ENCODE measurements at places on chromosomes 5 and 9.

DNA sequence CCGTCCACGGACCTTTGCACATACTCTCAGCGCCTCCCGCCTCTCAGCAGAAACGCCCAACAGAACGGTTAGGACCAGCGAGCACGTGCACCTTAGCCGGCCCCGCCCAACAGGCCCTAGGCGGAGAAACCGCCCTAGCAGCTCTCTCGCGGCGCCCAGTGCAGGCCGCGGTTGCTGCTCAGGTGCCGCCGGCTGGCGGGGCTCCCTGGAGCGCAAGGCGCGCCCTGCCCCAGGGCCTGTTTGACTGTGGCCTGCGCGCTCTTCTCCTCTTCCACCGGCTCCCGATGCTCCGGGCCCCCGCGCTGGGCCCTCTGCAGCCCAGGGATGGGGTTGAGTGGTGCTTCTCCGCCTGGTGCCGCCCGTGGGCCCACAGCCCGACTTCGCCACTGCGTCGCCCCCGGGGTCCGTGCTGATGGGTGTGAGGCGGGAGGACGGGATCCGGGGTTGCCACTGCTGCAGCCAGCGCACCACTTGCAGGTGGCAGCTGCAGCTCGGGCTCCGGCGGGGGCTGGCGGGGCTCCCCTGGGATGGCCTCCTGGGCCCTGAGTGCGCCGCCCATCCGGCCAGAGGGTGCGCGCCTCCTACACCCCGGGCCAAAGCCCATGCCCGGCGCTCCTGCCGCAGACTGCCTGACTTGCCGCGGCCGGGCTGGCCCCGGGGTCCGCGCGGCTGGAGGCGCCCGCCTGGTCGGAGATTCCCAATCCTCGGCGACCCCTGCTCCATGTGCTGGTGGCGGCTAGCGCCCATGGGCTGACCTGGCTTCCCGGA is 1889.4 kb upstream of the CDH9 start:
- DNase-seq: no peak

DNA sequence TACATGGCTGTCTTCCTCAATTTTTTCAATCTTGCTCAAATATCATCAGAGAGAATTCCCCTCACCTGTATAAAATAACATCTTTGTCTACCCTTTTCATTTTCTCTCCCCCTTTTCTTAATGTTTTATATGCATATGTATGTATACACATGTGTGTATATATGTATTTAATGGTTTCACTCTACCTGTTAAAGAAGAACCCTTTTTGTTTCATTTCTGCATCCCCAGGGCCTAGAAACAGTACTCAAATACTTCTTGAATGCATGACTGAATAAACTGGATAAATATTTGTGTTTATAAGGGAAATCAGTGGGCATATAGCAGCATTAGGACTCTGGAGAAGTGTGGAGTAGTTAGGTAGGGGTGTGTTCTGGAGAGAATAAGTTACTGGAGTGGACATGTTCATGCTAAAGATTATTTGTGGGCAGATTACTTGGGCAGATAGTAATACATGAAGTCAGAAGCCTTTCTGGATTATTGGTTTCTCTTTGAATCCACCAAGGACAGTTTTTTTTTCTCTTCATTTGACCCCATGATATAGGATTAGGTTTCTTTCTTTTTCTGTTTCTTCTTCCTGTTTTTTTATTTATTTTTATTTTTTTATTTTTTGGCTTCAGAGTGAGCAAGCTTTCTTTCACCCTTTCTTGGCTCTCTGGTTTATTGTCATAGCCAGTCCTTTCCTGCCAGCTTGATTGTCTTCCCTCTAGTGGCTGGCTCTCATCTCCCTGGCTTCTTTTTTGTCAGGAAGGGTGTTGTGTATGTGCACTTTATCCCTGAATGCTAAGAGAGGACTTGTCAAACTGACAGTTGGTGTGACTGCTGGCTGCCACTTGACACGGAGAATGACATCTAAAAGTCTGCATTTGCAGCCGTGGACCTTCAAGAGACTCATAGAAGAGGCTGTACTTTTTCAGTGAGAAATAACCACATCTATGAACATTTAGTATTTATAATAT is 89.3 kb downstream of the ZCCHC7 start:
- no peak for DNase-seq

- DNase-seq: no peak
Observed at GRCh38 chr9:122392714-122393113, 21.9 kb downstream of the PTGS1 start.

DNA sequence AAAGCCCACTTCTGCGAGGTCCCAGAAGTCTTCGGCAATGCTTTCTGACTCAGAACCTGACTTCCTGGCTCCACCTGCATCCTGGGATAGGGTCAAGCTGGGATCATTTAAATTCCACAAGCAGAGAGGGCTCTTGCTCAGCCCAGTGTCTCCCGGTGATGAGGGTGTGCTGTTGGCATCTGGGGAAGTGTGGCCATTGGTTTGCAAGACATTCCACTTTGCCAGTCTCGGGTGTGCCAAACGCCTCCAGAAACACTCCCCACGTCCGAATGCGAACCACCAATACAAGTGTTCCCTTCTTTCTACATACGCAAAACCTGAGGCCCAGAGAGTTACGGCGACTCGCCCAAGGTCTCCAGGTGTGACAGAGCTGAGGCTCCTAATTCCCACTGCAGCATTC is 43.1 kb upstream of the FCN2 start:
- no peak for DNase-seq

GRCh38 chr5:147809830-147810666 is 21.4 kb downstream of the SPINK1 start:
- no peak for DNase-seq

DNA sequence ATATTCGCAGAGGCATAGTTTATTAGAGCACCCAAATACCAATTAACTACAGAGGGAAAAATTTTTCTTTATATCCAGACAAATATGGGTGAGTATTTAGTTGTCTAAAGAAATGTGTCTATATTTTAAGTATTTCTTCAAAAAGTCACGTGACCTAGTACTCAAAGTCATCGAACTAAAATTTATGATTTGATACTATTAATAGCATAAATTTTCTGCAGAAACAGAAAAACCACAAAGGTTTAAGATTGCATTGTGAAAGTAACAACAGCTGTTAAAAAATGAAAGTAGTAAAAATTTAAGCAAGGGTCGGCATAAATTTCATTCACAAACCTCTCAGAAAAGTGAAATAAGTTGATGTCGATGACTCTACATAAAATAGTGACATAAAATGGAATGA is 323.9 kb upstream of the RORB start:
- DNase-seq: no peak

- no peak for DNase-seq
Observed at GRCh38 chr5:76081811-76082771, 1.1 kb upstream of the SV2C start.

DNA sequence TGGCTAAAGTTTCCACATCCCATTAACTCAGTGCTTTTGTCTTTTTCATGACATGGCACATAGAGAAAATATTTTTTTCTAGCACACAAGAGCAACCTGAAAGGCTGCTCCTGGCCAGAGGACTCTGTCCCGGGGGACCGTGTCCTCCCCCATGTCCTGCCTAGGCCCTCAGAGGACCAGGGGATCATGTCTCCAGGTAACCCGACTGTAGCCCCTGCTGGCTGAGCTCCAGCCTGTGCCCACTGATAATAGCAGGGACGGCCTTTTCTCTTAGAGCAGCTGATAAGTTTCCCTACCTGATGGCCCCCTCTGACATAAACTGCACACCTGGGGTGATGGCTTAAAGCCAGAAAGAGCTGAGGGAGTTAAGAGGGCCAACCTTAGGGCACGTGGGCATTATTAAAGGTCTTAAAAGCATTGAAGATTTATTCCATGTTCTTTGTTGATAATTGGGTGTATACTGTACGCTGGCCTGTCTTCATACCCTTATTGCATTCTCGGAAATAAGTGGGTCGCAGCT is 5.9 kb downstream of the HDHD3 start:
- DNase-seq: no peak

DNA sequence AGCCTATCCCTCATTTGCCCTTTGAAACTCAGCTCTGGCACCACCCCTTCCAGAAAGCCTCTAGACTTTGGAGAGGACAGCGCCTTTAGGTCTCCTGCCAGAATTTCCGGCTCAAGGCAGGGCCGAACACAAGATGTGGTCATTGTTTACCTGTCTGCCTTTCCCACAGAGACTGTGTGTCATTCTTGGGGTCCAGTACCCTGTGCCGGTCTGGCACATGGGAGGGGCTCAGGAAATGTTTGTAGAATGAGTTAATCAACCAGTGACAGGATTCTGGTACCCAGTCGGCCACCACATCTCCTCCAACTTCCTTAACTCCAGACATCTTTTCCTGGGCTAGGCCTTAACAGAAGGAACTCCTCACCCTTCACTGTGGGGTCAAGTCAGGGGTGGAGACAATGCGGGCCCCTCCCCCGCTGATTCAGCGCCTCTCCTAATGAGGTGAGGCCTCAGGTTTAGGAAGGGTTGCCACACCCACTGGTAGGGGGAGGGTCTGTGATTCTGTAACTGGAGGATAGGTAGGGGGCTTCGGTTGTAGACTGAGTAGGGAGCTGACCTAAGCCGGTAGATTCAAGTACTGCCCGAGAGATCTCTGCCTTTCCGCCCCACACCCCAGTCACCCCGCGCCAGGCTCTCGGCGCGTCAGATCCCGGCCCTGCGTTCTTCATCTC is 29.3 kb downstream of the PCDH1 start:
- no peak for DNase-seq

- no peak for DNase-seq
Observed at GRCh38 chr5:168117469-168117868, 174.0 kb upstream of the WWC1 start.

DNA sequence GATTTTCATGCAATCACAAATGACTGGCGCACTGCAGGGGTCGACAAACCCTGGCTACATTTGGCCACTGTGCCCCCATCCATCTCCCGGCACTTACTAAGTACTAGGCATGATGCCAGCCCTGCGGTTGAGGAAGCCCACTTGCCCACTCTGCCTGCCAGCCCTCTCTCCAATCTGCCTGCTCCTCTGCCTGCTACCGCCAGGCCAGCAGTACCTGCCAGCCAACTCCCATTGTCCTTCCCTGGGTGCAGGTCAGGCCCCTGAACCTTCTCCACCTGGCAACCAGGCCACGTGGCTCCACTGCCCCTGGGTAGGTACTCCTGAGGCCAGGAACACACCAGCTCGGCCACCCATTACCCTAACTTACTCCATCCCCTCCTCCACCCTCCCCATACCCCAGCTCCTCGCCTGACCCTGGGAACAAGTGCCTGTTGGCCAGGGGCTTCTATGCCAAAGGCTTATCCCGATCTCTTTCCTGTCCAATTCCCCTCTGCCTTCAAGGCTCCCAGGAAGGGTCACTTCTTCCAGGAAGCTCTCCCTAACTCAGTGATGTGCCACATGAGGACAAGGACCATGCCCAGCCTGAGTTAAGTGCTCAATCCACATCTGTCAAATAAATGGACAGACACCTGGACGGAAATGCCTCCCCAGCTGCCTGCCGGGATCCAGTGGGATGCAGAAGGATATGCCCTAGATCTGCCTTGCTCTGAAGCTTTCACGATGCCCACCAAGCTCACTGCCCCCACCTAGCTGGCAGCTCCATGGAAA is 6.6 kb downstream of the EEIG1 start:
- no peak for DNase-seq

DNA sequence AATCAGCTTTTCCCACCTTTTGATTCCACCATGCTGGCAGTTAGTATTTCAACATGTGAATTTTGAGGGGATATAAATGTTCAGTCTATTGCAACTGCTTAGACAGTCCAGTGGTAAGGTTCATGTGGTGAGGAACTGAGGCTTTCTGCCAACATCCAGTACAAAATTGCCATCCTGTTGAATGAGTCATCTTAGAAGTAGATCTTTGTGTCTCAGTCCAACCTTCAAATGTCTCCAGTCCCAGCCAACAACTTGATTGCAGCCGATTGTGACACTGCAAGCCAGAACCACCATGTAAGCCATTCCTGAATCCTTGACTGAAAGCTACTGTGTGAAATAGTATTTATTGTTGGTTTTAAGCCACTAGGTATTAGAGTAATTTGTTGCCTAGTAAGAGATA is 331.5 kb upstream of the GRIN3A start:
- no peak for DNase-seq

DNA sequence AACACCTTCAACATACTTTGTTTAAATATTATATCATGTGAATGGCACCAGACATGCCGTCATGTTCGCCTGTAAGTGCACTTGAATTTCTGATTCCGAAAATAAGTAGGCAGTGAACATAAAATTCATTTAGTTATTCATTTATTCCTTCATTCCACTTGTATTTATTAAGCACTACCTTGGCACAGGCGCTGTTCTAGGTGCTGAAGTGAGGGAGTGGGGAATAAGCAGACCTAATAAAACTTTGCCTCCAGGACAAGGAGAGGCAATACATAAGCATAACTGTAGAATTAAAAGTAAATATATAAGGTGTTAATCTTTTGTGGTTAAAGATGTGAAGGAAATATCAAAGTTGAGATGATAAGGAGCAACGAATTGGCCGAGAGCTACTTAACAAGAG is 297.4 kb downstream of the TENT4A start:
- DNase-seq: no peak

- DNase-seq: no peak
Observed at GRCh38 chr9:110874963-110875674, 163.2 kb downstream of the LPAR1 start.

DNA sequence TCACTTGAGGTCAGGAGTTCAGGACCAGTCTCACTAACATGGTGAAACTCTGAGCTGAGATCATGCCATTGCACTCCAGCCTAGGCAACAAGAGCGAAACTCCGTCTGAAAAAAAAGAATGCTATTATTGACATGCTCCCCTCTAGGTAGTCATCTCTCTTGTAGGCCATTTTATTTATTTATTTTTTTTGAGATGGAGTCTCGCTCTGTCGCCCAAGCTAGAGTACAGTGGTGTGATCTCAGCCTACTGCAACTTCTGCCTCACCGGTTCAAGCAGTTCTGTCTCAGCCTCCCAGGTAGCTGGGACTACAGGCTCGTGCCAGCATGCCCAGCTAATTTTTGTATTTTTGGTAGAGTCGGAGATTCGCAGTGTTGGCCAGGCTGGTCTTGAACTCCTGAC is 20.6 kb upstream of the NIM1K start:
- no peak for DNase-seq

DNA sequence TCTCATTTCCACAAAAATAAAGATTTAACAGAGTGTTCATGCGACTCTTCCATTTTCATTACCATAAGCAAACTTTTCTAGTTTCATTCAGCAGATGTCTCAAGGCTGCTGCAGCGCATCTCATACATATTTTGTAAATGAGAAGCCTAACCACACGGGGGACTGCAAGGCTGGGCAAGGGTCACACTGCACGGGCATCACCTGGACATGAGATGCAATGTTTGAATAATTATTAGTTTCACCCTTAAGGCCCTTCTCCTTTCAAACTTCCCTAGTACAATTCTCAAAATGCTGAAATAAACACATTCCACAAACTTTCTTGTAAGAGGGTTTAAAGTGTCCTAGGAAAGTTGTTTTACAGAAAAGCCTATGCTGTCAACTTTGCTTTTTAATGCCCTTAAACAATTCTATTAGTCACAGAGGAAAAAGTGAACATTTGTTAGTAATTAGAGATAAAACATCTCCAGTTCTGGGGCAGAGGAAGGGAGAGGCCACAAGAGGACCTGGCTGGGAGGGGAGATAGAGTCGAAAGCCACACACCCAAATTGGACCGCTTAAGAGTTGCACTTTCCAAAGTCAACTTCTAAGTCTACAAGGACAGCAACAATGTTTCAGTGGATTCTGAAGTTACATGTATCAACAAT is 1.3 kb downstream of the DENND1A start:
- peak; percentile 20 for DNase-seq
